ENCODE measurements at places on chromosomes 6 and 20.
A peak's percentile ranks its signal among the peaks of the same experiment; 100 is the strongest.

GRCh38 chr6:166286839-166287271 is 21.3 kb downstream of the PRR18 start:
- no peak for DNase-seq

- no peak for DNase-seq
Measured at GRCh38 chr6:93105017-93105416, 314.3 kb downstream of the EPHA7 start.

- no peak for DNase-seq
Measured at GRCh38 chr6:69942485-69942884, 76.1 kb downstream of the COL19A1 start.

DNA sequence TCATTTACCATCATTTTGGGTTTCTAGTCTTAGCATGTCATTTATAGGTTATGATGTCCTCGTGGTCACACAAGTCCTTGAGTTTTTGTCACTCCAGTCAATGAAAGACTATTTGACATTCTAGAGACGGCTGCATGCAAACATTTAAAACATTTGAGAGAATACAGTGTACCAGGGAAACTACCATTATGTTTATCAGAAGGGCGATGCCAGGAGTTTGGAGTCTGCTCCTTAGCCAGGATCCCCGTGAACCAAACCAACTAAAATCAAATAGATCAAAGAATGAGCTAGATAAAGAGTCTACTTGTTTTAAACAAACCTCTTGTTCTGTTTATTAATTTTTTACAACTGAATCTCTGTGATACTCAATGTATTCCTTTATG is 122.6 kb downstream of the OLIG3 start:
- DNase-seq, result no peak

GRCh38 chr6:105318660-105319059 is 84.2 kb downstream of the PREP start:
- DNase-seq, result no peak

- no peak for DNase-seq
Measured at GRCh38 chr6:135488023-135488422, 9.5 kb downstream of the AHI1 start.

DNA sequence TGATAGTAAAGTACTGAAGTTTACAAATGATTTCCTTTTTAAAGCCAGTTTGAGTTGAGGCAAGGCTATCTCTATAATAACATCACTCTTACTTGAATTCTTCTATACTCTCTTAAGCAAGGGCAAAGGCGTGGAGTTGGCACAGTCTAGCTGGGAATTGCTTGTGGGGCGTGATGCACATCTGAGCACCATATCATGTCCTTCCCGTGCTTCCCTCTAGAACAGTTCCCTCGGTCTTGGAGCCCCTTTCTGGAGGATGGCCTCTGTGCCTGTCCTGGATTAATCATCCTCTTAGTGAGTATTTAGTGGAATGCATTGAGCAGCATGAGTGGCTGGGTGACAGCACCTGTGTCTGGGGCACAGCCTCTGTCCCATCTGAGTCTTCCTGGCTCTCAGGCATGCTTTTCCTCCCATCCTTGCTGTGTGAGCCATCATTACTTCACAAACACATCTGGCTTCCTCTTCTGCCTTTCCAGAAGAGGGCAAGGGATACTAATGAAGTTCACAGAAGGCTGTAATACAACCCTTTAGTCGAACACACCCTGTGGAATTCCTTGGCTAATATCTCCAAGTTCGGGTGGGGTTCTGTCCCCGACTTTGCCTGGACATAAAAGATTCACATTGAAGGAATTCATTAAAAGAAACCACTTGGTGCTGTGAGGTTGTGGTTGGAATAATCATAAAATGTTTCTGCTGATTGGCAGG is 188.2 kb downstream of the FNDC1 start:
- DNase-seq, result no peak

DNA sequence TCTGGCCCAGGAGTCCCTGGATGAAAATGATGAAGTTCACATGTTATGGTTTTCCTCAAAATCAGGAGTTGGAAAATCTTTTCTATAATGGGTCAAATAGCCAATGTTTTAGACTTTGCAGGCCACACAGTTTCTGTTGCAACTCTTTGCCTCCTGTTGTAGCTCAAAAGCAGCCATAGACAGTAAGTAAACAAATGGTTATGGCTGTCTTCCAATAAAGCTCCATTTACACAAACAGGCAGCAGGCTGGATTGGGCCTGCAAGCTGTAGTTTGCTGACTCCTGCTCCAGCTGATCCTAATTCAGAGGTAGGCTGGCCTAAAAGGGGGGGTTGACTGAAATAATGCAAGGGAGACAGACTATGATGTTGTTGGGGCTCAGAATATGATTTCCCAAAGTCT is 33.0 kb downstream of the METTL24 start:
- DNase-seq, result no peak

DNA sequence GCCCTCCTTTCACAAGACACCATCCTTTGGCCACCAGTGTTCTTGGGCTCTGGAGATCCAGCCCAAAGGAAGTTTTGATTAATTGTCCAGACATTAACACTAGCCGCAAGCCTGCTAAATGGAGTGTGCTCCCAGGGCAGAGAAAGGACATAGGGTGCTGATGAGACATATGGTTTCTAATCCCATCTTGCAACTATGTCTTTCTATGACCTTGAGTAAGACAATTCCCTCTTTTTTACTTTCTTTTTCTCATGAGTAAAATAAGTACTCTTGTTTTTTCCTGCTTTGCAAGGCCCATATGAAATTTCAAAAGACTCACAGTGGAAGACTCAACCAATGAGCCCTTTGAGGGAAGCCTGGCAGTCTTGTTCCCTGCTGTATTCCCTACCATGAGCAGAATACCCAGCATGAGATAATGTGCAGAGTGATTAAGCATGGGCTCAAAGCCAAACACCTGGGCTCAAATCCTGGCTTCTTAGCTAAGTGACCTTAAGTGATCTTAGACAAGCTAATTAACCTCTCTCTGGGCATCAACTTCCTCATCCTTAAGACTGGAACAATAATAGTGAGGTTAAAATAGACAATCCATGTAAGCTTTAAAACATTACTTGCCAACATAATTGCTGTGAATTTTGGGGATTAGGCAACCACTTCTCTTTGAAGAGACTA is at the start of gene WFDC10B:
Gene WFDC10B, minus strand, starts transcription at position 51 of the 669 bp plus-strand sequence. CDS start 19,027 bp downstream, outside the sequence.
- no peak for DNase-seq

GRCh38 chr6:107800564-107801164 is 23.4 kb downstream of the SCML4 start:
- DNase-seq, result peak; percentile 16

DNA sequence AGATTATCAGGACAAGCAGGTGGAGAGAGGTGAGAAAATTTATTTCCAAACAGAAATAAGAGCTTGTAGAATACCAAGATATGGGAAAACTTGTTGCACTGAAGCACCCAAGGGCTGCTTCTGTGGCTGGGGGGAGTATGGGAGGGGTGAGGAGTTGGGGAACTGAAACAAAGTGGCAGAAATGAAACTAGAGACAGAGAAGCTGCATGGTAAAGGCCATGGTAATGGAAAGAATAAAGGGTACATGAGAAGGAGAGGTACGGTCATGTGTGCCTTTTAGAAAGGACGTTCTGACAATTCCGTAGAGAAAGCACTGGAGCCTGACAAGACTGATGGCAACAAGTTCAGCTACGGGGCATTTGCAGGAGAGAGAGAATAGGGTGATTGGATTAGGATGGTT is 51.6 kb upstream of the RIN2 start:
- no peak for DNase-seq

- no peak for DNase-seq
Measured at GRCh38 chr6:14822679-14823078, 423.2 kb upstream of the JARID2 start.

DNA sequence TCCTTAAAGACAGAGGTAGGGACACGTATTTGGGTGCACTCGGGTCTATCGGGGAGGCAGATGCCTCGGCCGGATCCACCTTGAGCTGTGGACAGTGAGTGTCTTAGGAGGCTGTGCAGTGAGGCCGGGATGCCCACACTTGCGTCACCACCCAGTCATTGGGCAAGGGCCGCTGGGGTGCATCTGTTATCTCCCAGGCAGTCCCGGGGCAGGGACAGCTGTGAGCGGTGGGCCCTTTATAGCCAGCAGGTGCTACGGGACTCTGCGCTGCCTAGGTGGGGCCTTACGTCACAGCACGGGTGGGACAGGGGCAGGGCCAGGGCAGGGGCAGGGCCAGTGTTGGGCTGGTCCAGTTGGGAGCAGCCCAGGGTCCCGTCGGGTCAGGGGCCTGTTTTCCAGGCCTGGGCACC is 689 bp upstream of the COL20A1 start:
- no peak for DNase-seq

GRCh38 chr6:108193131-108193530 is 27.3 kb downstream of the NR2E1 start:
- no peak for DNase-seq

DNA sequence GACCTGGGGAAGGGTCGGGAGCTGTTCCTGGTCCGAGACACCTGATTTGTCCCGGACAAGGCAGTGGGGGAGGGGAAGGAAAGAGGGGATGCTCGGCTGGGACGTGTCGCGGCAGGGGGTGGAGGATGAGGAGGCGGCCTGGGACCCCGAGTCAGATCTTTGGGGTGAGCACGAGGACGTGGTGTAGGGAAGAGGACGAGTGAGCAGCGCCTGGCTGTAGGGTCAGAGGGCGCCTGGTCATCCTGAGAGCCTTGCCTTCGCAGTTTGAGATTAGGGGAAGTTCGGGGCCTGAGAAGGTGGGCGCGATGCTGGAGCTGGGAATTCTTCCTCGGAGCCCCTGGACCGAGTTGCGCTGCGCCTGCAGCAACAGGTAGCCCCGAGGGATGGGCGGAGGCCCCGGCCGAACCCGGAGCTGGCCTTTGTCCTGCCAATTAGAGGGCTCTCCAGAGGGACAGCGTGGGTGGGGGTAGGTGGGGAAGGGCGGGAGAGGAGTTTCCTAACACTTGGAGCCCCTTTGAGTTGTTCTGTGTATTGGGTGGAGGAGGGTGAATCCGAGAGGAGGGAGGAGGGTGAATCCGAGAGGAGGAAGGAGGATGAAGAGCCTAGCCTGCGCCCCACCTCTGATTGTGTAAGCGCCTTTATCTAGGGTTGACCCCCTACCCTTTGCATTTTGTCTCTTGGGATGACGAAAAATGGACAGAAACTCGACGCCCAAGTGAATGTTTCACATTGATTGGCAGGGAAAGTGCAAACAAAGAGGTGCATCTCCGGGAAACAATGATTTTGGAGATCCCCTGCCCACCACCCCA is 72.0 kb downstream of the SOX4 start:
- DNase-seq, result no peak

DNA sequence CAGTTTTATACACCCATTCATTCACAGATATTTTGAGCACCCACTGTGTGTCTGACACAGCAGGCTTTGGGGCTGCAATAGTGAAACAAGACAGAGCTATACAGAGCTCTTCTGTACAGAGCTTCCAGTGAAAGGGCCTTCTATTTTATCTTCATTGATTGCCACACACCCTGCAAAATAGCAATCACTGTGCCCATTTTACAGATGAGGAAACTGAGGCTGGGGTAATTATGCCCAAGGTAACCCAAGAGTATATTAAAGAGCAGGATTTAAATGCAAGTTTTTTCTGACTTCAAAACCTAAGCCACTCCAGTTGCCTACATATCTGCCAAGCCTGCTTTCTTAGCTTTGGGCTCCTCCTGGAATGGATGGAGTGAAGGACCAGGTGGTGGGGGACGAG is 4.5 kb downstream of the BPI start:
- no peak for DNase-seq

- no peak for DNase-seq
Measured at GRCh38 chr6:121880831-121881230, 445.4 kb downstream of the GJA1 start.

GRCh38 chr20:33704197-33704924 is 15.7 kb downstream of the PXMP4 start:
- no peak for DNase-seq

DNA sequence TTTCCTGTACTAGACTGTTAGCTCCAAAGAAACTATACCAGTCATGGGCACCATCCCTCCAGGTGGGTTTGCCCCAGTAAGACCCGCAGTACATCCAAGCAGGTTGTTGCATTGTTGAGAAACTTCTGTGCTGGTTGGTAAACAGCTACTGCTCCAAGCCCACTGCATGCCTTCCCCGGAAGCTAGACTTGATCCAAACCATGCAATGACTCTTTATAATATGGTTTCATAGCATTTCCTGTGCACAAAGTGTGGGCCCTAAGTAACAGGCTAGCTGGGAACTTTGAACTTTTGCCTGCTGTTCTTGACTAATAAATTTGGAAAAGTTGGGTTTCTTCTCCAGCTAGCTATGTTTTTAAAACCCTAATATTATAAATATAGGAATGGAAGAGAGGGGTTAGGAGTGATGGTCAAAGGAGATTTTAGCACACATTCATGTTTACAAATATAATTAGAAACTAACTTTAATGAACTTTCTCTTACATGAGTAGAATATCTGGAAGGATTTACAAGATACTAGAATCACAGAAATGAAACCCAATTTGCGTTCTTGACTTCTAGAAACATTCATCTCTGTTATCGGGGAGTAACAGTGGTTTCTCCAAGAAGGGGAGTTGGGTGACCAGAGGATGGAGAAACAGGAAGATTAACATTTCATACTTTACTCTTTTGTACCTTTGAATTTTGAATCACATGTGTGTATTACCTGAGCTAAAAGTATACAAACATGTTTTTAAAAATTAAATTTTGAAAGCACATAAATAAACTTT is 51.7 kb downstream of the GFOD1 start:
- DNase-seq, result no peak

GRCh38 chr20:41011551-41012067 is 17.0 kb upstream of the TOP1 start:
- DNase-seq, result no peak

- DNase-seq, result no peak
Measured at GRCh38 chr20:4216142-4216735, 200.9 kb upstream of the RNF24 start.

- DNase-seq, result no peak
Measured at GRCh38 chr20:32337937-32338661, 20.0 kb upstream of the ASXL1 start.
